ENCODE measurements at places on chromosomes 6 and 20.

GRCh38 chr20:50151034-50151743, 2.3 kb downstream of the PEDS1 start:
- DNase-seq, result peak; percentile 29

GRCh38 chr6:72789145-72789544, 167.3 kb downstream of the KCNQ5 start:
- DNase-seq, result no peak

- DNase-seq, result no peak
Measured at GRCh38 chr20:43271980-43272379, 82.3 kb upstream of the PTPRT start.

DNA sequence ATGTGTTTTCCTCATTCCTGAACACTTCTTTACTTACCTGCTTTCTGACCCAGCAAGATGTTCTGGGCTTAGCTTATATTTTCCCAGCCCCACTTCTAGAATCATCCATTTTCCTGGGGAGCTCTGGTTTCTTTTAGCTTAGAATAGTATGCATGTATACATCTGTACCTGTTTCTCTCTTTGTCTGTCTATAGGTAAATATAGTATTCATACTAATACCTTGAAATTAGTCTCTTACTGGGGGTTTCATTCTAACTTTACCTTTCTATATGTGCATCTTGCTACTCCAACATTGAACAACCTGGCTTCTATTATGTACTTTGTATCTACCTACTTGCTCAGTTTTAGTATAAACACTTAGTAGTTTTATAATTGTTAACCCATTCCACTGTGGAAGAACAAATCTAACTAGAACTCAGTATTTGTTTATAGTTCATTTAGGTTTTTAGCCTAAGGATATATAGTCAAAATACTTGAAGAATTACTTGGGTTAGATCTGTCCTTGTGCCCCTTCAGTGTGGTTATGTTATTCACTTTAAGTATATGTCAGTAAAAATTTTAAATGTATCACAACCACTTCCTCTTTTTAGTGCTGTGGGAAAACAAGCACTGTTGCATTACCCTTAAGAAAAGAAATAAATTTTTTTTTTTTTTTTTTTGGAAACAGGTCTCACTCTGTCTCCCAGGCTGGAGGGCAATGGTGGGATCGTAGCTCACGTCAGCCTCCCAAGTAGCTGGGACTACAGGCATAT, 54.0 kb downstream of the ASXL1 start:
- no peak for DNase-seq

GRCh38 chr6:162055365-162055764, 672.2 kb downstream of the PRKN start:
- no peak for DNase-seq

- DNase-seq, result peak; percentile 72
Measured at GRCh38 chr6:90098001-90098531, 198.6 kb downstream of the BACH2 start.

DNA sequence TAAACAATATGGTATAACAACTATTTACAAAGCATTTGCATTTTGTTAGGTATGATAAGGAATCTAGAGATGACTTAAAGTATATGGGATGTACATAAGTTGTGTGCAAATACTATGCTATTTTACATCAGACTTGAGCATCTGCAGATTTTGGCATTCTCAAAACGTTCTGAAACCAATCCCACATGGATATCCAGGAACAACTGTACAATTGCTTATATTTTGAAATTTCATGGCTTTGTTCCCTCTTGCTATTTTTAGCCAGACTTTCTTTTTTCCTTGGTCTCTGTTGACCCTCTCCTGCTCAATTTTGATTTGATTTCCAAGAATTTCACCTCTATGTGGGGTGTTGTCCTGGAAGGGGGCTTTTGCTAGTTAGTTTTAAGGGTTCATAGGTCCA, 32.9 kb upstream of the UST start:
- DNase-seq, result no peak
